ENCODE measurements at places on chromosomes 6 and 20.

DNA sequence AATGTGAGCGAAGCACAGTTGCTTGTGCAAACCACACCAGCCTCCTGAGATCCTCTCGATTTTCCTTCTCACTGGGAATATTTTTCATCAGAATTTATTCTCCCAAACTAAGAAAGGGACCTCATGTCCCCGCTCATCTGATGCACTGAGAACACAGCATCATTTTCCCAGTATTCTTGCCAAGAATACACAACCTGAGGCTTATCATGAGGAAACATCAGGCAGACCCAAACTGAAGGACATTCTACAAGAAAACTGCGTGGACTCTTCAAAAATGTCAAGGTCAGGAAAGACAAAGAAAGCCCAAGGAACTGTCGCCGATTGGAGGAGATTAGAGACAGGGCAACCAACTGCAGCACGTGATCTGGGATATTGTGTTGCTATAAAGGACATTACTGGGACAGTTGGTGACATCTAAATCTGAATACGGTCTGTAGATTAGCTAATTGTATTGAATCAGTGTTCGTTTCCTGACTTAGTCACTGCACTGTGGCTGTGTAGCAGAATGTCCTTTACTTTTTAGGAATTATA lies 72.3 kb downstream of the SNX5 start:
- DNase-seq, result no peak

DNA sequence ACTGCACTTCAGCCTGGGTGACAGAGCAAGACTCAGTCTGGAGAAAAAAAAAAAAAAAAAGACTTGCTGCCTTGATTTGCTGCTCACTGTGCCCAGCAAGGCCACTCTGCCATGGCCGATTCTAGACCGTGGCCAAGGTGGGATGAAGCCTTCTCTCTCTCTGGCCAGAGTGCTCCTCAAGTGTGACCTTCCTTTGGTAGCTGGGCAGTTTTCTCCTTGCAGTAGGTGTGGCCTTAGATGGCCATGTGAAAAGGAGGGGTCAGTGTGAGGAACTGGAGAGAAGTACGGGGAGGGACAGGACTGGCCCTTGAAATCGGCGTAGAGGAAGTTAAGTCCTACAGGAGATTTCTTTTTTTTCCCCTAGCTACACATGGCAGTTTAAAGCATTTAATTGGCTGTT lies 272.0 kb downstream of the ARID1B start:
- no peak for DNase-seq

DNA sequence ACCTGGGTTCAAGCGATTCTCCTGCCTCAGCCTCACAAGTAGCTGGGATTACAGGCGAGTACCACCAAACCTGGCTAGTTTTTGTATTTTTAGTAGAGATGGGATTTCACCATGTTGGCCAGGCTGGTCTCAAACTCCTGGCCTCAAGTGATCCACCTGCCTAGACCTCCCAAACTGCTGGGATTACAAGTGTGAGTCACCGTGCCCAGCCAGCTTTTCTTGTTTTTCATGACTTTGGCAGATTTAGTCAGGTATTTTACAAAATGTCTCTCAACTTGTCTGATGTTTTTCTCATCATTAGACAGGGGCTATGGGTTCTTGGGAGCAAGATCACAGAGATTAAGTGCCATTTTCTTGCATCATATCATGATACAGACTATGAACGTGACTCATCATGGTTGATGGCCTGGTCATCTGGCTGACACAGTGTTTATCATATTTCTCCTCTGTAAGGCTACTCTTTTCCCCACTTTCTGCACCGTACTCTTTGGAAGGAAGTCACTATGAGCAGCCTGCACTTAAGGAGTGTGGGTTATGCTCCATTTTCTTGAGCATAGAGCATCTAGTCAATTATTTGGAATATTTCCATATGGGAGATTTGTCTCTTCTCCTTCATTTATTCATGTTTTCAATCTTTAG lies 67.8 kb downstream of the RNF182 start:
- DNase-seq, result no peak

- DNase-seq, result no peak
Observed at GRCh38 chr6:145809785-145810184, 4.8 kb downstream of the FBXO30 start.

DNA sequence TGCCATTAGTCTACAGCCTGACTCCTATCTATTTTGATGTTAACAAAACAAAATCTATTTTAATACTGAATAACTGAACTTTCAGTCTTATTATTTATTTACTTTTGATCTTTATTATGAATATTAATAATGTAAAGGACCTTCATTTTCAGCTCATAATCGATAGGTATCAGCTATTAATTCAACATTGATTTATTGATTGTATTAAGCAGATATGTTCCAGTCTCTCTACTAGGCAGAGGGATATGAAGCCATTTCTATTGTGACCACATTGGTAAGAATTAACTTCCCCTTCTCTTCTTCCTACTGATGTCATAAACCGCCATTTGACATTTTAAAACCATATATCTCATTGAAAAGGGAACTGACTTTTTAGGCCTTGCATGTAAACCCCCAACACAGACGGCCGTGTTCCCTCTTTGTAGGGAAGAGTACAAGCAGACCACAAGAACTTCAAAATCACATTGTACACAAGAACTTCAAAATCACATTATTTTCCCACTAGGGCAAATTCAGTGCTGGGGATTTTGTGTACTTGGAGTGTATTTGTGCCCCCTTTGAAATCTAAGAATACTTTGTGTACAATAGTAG lies 69.5 kb upstream of the FABP7 start:
- DNase-seq, result no peak

DNA sequence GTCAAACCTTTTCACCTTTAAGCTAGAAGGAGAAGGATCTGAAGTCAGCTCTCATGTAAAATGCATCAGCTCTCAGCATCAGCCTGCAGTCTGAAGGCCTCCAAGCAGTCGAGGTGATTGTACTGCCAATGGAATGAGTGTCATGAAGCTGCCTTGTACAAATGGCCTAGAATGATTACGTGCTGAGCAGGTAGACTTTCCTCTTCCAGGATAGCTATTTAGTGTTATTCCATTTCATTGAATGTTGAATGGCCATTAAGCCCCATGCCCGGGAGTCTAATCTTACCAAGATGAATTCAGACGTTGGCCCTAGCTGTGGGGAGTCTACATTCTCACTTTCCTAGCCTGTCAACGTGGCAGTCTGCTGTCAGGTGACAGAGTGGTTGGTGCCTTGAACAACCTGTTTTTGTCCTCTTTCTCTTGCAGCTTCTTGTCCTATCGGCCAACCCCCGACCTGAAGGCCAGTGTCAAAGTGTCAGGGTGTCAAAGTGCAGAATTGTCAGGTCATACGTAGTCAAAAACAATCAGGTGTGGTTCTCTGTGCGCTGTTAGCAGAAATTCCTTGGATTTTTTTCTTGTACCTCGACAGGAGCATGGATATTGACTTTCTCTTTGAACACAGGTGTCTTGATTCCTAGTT lies 95.2 kb upstream of the TIAM2 start:
- DNase-seq, result no peak

DNA sequence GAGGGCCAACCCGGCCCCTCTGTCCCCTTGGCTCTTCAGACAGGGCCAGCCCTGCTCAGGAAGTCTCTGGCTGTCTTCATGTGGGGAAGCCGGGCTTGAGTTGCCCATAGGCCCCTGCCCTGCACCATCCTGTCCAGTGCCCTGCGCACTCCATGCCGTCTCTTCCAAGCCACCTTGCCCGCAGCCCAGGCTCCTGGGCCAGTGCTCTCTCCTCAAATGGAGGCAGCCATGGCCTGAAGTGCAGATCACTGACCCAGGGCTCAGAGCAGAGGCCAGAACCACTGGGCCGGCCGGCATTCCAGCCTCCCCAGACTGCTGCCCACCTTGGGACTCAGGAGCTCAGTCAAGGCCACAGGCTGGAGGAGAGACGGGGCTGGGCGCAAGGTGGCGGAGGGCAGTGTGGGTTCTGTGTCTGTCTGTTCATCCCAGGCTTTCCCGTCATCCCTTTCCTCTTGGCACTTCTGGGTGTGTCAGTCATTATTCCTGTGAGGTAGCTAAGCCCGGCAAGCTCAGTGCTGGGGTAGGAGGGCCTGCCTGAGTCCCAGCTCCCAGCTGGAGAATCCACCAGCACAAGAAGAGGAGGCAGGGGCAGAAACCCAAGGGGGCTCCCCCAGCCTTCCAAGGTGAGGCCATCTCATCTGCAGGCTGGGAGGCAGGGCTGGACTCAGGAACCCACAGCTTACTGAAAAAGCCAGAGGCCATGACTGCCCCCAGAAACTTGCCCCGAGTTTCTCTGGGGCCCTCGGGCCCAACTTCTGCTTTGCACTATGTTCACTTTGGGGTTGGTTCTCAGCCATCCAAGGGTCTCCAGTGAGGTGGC lies 22.4 kb downstream of the SDCBP2 start:
- no peak for DNase-seq

DNA sequence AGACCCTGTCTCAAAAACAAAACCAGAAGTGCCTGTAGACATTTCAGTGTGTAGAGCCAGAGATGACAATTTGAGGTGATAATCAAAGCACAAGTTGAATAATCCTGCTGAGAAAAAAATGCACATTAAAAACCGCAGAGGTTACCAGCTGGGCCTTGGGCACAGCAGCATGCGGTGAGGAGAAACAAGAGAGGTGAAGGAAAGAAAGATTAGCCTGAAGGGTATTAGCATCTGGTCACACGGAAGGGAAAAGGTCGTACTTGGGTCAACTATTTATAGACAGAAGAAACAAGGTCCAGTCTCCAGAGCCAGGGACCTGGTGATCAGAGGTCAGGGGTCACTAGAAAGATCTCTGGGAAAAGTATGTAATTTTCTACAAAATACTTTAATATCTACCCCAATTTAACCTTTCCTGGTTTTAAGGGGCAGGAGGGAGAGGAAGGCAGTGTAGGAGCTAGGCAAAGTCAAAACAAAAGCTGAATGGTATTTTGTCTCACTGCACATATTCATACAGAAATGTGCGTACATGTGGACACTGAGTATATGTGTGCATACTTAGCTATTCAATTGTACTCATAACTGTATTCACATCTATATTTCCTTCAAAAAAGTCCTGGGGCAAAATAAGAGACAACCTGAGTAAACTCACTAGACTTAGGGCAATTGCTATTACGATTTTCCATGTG lies 10.1 kb downstream of the MAP7 start:
- no peak for DNase-seq

DNA sequence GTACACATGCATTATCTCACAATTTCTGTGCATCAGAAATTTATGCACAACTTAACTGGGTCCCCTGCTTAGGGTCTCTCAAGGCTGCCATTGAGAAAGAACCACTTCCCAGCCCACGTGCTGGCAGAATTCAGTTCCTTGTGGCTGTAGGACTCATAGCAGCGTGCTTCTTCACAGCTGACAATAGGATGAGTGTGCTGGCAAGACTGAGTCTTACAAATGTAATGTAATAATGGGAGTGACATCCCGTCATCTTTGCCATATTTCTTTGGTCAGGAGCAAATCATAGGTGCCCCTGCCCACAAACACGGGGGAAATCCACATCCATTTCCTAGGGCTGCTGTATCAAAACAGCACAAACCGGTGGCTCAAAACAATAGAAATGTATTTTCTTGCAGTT lies 77.4 kb downstream of the FIG4 start:
- DNase-seq, result no peak
